ENCODE measurements at places on chromosomes 4 and X.

DNA sequence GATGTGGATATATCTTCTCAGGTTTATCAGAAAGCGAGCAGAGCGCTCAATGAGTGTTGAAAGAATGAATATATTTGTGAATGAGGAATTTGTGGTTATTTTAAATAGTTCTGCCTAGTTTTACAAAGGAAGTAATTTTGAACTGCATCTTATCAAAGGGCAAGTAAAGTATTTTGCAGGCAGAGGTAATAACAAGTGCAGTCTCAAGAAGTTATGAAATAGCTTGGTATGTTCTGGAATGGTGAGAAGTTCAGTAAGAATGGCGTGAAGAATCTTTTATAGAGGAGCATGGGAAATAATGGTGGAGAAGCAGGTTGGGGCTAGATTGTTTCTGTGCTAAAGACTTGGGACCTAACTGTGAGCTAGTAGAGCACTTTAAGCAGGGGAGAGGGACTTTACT lies 10.9 kb downstream of the TMA16 start:
- no peak for DNase-seq

DNA sequence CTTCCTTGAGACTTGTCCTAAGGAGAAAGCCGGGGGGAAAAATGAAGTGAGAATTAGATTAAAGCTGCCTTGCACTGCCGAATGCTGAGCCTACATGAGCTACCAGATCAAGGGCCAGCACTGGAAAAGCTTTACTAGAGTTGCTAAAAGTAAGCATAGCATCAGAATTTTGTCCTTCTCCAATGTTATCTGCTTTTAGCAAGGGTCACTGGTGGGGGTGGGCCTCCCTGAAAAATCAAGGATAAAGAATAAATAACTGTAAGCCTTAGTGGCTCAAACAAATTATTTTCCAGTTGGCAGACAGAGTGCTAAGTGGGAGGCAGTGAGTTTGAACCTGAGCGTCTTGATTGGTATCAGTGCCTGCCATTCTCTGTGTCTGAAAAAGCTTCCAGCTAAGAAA lies 310.5 kb upstream of the PITX2 start:
- no peak for DNase-seq

DNA sequence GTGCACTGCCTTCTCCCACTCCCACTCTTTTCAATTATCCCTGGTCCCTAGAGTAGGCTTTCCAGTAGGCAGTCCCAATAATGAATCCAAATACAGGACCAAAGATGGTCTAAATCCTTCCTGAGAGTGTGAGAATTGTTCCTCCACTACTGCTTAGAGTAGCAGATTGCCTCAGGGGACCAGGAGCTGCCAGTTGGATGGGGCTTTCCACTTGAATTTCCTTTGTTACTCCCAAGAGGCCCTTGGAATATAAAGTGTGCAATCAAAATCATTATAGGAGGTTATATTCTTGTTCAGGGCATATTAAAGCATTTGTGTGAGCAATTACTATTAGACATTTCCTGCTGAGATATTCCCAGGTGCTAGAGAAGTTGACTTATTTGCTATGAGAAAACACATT lies 156.6 kb upstream of the TLL1 start:
- DNase-seq = no peak

DNA sequence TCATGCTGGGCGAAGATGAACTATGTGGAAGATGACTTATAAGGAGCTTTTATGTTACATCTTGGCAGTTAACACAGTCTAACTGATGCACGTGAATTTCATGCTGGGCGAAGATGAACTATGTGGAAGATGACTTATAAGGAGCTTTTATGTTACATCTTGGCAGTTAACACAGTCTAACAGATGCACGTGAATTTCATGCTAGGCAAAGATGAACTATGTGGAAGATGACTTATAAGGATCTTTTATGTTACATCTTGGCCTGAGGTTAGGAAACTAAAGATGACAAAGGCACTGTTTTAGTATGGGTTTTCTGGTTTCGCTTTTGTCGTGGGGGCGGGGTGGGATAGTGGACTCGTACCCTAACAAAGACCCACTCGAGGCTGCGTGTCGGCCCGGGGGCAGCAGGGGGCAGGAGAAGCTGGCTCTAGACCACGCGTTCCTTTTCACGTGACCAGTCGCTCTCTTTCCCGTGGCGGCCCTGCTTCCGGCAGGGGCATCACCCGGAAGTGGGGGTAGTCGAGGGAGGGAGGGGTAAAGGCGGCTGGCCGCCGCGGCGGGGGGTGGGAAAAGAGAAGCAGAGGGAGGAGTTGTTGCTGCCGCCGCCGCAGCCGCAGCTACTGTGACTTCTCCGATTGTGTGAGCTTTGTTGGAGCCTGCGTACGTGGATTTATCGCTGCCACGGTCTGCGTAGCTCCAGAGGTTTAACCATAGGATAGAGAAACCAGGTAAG lies at the start of gene ATP7A:
Gene ATP7A, plus strand, starts transcription at position 586 of the 733 bp plus-strand sequence. CDS start 60,949 bp downstream, outside the sequence.
- peak; percentile 80 for DNase-seq

GRCh38 chr4:120434756-120435155 lies 368.1 kb upstream of the MAD2L1 start:
- DNase-seq = no peak

- DNase-seq = no peak
These were observed 102.1 kb downstream of the ANOS1 start for GRCh38 chrX:8629871-8630270.

GRCh38 chr4:67049446-67049845 lies 495.9 kb downstream of the CENPC start:
- no peak for DNase-seq

- no peak for DNase-seq
These were observed 5.7 kb upstream of the IL13RA2 start for GRCh38 chrX:115023139-115023538.

DNA sequence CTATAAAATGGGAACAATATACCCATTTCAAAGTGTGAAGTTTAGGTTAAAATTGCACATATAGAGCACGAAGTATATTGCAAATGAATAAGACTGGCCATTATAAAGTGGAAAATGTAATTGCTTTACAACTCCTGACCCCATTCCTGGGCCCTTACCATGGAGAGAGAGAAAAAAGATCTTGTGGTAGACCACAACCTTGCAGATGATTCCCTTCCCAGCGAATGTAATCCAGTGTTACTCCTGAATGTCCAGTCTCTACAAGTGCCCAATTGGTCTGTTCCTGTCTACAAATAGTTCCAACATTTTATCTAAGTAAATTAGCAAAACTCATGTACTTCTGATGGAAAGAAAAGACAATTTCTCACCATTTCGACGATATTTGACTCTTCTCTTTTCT lies 184.1 kb upstream of the LNX1 start:
- no peak for DNase-seq

- no peak for DNase-seq
These were observed 125.4 kb downstream of the ATXN3L start for GRCh38 chrX:13194291-13195103.

GRCh38 chr4:153704522-153704921 lies 20.4 kb downstream of the TLR2 start:
- no peak for DNase-seq

- no peak for DNase-seq
These were observed 39.7 kb upstream of the DCLK2 start for GRCh38 chr4:150038335-150039076.

- DNase-seq = no peak
These were observed 227.8 kb downstream of the DCLK2 start for GRCh38 chr4:150305995-150306394.

- DNase-seq = no peak
These were observed 267.4 kb downstream of the IL1RAPL2 start for GRCh38 chrX:104833401-104833800.

GRCh38 chr4:39255266-39255665 lies 72.9 kb downstream of the WDR19 start:
- DNase-seq = no peak

DNA sequence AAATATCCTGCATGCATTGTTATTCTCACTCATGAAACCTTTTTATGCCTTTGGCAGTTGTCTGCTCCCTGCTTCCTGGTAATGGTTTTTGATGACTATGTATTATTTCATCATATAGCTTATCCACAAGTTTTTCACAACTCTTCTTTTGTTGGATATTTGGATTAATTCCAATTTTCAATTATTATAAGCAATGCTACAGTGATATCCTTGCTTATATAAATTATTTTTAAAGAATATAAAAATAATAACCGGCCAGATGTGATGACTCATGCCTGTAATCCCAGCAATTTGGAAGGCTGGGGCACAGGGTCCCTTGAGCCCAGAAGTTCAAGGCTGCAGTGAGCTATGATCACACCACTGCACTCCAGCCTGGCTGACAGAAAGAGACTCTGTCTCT lies 47.0 kb downstream of the ASIC5 start:
- no peak for DNase-seq

DNA sequence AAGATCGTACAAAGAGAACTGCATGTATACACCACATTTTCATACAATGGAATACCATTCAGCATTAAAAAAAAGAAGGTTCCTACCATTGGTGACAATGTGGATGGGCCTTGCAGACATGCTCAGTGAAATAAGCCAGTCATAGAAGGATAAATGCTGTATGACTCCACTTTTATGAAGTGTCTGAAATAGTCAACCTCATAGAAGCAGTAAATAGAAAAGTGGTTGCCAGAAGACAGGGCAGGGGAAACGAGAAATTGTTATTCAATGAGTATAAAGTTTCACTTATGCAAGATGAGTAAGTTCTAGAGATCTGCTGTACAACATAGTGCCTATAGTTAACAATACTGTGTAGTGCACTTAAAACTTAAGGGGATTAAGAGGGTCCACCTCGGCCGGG lies 257.5 kb upstream of the FTHL17 start:
- no peak for DNase-seq

- DNase-seq = no peak
These were observed 21.9 kb upstream of the MAD2L1 start for GRCh38 chr4:120088507-120088906.

- no peak for DNase-seq
These were observed at the start of gene PPBP for GRCh38 chr4:73988061-73988460. Gene PPBP, minus strand, starts transcription at chr4:73988190. Its CDS starts 87 bp downstream, at chr4:73988103.

DNA sequence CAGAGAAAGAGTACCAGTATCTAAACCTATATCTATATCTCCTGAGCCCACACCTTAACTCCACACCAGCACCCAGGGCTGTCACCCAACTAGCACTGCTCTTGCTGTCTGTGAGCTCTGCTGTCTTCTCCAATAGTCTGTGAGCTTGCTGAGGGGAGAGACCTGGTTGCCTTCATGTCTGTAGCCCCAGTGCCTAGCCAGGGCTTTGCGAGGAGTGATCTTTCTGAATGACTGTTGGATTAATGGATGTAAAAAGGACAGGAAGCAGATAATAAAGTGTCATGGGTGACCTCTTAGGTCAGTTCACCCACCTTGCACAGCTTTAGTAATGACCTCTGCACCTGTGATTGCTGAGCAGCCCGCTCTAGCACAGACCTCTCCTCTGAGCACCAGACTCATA lies 30.5 kb downstream of the CNGA2 start:
- no peak for DNase-seq

DNA sequence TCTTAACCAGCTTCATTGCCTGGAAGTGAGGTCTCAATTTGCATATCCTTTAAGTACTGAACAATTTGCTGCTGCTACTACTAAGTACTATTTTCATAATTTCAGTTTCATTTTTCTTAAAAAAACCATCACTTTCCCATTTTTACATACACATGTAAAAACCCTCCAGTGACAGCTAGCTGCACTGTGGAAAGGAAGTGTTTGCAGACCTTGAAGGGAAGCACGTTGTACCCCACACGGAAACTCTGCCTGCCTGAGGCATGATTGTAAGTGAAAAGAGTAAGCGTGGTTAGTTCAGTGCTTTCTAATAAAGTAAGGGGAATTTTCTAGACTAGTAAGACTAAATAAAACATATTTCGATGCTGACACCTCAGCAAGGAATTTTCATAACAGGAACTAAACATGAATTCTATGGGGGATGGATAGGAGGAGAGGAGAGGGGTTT lies 103.6 kb downstream of the RAPGEF2 start:
- DNase-seq = no peak

DNA sequence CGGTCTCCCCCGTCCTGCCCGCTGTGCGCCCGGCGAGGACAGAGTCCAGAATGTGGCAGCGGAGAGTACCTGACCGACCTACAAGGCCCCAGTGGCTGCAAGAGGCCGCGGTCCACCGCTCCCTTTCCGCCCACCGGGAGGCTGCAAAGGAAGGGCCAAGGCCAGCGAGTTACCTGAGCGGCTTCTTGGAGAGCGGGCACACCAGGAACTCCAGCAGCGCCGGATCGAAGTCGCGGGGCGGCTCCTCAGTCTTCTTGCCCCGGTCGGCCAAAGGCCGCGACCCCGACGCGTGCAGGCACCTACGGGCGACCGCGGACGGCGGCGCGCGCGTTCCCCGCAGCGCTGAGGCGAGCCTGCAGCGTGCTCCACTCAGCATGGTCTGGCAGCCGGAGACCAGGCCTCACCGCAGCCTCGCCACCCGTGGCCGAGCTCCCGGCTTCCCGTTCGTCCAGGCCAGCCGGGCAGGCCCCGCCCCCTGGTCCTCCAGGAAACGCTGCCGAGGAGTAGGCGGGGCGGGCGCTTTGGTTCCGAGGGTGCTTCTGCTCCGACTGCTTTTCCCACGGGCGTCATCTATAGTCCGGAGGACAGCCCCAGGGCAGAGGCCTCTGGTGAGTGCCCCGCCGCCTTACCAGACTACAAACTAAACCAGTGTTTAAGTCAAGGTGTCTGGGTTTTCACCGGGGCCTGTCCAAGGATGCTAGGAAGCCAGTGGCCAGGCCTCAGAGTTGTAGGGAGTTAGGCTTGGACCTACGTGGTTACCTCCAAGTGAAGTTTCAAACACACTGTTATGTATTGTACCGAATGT lies at the start of gene PYURF:
Gene PYURF, minus strand, starts transcription at position 452 of the 805 bp plus-strand sequence. Its CDS starts 76 bp downstream, at position 376.
- peak; percentile 47 for DNase-seq

DNA sequence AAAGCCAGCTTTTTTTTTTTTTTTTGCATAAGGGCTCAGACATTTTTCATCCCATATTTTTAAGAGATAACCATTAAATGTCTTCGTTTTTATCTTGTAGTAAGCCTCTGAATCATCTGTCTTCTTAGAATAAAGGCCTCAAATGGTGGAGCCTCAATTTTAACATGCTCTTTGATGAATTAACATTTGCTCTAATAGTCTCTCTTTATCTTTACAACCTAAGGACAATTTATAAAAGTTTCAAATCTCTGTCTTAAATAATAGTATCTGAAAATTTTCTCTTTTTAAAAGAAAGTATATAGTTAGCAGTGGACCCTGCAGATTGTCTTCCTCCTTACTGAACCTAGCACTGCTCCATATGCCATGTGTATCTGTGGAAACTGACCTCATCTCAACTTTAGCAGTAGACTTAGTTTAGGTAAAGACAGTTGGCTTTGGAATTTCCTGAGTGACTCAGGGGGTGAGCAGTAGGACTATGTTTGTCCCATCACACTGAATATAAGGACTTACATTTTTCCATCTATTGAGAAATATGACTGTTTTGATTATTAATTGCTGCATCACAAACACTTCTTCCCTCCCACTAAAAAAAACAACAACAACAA lies 1658.0 kb downstream of the STIM2 start:
- no peak for DNase-seq

GRCh38 chr4:113674251-113674650 lies 87.3 kb downstream of the CAMK2D start:
- no peak for DNase-seq

GRCh38 chrX:13574600-13574999 lies 5.2 kb downstream of the EGFL6 start:
- DNase-seq = no peak

GRCh38 chrX:55120761-55121358 lies 32.0 kb downstream of the PAGE2 start:
- DNase-seq = no peak

GRCh38 chr4:32192991-32193390 lies 1472.8 kb downstream of the PCDH7 start:
- no peak for DNase-seq

GRCh38 chr4:151323667-151324066 lies 1.7 kb downstream of the SH3D19 start:
- no peak for DNase-seq

Measured in stimulated activated CD4-positive, alpha-beta T cell treated with anti-CD3 and anti-CD28 coated beads, Interleukin-15, amount 100 ng/mL, for 1 hour (primary cell).